Globus pallidus (tissue), 1 donor: ENCODE measurements at places on chromosomes 12 and 14.
A peak's percentile ranks its signal among the peaks of the same experiment; 100 is the strongest.

DNA sequence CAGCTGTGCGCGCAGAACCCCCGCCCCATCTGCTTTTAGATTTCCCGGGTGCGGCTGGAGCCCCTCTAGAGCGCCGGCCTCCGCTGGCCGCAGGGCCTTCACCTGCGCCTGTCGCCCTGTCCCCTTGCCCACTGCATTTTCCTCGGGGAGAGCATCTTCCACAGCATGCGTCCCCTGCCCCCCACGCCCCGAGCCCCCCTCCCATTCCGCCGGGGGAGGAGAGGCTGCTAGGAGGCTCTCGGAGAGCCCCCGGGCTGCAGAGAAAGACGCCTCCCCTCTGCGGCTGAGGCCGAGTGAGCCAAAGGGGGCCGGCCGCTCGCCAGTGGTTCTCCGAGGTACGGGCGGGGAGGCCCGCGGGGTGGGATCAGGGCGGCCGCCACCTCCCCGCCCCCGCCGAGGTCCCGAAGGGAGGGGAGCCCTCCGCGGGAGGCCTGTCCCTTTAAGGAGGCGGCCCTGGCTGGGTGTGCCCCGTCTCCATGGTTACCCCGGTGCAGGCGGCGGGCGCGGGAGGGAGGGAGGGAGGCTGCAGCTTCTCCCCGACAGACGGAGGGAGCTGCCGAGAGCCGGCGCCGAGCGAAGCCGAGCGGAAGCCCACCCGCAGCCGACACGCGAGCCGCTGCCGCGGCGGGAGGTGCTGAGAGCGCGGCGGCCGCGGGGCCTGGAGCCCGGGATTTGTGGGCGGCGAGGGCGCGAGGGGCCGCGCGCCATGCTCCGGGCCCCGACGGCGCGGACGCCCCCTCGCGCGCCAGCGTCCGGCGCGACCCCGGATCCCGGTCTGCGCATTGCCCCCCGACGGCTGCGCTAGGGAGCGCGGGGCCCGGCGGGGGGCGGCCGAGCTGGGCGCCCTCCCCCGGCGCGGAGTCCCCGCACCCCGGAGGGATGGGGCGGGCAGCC is at the start of gene KCNH3:
Gene KCNH3 (plus strand): TSS at position 521 of the 894 bp plus-strand sequence. CDS start 387 bp downstream, outside the sequence.
- DNase-seq = peak; percentile 37

- no peak for DNase-seq
Measured at GRCh38 chr12:14213542-14213941, 151.9 kb upstream of the ATF7IP start.

- DNase-seq = no peak
Measured at GRCh38 chr12:50218386-50218785, 51.2 kb upstream of the CERS5 start.

- peak; percentile 64 for DNase-seq
Measured at GRCh38 chr14:91893007-91893406, 25.7 kb upstream of the TC2N start.

GRCh38 chr14:91295276-91295845 is 50.9 kb upstream of the GPR68 start:
- DNase-seq = no peak

- no peak for DNase-seq
Measured at GRCh38 chr14:92288994-92289660, 33.8 kb upstream of the SLC24A4 start.

GRCh38 chr14:55964821-55965220 is 153.4 kb upstream of the PELI2 start:
- no peak for DNase-seq

DNA sequence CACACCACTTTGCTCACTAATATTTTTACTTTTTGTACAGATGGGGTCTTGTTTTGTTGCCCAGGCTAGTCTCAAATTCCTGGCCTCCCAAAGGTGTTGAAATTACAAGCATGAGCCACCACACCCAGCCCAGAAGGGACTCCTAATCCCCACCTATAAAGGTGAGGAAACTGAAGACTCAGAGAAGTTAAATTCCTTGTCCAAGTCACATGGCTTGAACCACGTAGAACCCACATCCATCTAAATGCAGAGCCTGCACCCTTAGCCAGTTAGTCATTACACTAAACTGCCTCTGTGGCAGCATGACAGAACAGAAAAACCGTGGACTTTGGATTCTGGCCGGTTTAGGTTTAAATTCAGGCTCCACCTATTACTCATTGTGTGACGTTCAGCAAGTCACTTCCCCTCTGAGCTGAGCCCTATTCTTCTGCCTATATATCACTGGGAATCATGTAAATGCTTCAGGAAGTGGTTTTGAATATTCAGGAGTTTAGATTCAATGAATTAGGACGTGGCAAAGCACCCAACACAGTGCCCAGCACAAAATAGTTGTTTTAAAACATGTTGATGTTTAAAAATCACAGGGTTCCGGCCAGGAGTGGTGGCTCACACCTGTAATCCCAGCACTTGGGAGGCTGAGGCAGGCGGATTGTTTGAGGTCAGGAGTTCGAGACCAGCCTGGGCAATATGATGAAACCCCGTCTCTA is 3.0 kb upstream of the CORO1C start:
- DNase-seq = no peak

- no peak for DNase-seq
Measured at GRCh38 chr12:123273166-123273565, 1.5 kb upstream of the CDK2AP1 start.

GRCh38 chr12:76010732-76011458 is 20.7 kb downstream of the PHLDA1 start:
- no peak for DNase-seq

GRCh38 chr12:5745251-5745888 is 199.7 kb downstream of the ANO2 start:
- peak; percentile 61 for DNase-seq

DNA sequence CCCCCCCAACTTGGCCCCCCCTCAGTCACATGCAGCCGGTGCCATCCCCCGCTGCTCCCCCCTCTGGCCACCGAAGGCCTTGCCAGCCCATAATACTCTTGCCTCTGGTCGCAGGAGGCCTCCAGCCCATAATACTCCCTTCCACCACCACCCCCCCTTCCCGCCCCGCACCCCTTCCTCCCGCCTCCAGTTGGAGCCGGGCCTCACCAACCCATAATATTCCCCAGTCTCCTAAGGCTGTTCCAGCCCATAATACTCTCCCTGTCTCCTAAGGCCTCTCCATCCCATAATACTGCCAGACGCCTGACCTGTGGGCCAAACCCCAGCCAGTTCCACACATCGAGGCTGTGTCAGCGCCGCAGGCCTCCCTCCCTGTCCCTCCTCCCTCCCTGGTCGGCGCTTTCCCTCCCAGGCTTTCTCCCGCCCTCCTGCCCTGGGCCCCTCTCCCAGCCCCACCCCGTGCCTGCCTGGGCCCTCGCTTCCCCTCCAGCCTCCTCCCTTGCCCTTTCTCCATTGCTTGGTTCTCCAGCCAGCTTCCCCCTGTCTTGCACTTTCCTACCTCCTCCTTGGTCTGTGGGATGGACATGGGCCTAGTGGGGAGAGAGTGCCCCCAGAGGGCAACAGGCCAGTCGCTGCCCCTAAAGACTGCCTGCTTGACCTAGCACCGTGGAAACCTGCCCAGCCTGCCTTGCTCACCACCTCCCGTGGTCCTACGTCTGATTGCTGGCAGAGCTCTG is 6.8 kb upstream of the CHD4 start:
- DNase-seq = peak; percentile 99

DNA sequence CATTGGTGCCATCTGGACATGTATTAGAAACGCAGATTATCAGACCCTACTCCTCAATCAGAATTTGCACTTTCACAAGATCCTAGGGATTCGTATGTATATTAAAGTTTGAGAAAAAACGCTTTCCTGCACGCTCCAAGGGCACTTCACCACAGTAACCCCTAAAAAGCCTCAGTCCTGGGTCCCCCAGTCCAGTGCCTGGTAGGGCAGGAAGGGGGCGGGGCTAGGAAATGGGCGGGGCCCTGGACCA is 369 bp downstream of the DEPDC4 start:
- DNase-seq = no peak

DNA sequence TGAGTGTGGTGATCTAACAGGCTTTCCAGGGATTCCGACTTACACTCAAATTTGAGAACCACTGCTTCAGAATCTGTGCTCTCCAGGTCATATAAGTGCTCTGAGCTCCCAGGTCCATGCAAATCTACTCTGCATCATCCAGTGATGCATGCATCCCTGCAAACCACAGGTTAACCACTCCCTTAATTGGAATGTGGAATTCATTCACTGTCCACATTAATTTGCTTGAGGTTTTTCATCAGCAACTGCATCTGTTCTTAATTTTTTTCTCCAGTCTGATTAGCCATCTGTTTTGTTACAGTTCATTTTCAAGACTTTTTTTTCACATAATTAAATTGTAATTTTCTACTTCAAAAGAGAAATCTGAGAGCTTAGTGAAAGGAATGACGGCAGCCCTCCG is 43.4 kb upstream of the RIN3 start:
- DNase-seq = no peak

GRCh38 chr12:3285570-3285969 is 205.4 kb upstream of the PRMT8 start:
- DNase-seq = no peak

GRCh38 chr12:10771132-10771733 is 31.2 kb downstream of the TAS2R7 start:
- DNase-seq = peak; percentile 26
